AG08395 (cell line): ENCODE measurements at places on chromosomes 16 and 17.

GRCh38 chr17:76917829-76918228 lies 49.6 kb downstream of the MGAT5B start:
- DNase-seq, result no peak

GRCh38 chr17:526425-526824 lies 173.8 kb upstream of the RPH3AL start:
- no peak for DNase-seq

DNA sequence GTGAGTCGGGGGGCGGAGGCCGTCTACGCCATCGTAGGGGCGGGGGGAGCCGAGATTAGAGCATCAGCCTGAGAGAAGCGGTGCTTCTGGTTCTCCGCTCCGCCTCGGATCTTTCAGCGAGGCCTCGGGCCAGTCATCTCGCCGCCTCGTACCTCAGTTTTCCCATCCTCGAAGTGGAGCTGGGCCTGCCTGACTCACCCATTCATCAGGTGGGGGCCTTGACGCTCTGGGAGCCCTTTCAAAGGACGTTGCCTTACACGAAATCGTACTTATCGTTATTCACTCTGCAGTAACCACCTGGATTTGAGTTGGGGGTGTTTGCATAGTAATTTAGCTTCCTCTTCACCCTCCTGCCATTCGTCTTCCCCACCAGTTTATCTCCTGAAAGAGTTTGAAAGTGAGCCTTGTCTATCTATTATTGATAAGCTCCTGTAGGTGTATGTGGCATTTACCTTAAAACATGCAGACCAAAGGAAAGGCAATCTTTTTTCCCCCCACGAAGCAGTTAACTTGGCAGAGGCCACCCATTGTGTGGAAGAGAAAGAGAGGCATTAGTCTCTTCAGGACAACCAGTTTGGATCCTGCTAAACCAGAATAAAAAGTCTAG lies 674 bp downstream of the TAF15 start:
- no peak for DNase-seq

DNA sequence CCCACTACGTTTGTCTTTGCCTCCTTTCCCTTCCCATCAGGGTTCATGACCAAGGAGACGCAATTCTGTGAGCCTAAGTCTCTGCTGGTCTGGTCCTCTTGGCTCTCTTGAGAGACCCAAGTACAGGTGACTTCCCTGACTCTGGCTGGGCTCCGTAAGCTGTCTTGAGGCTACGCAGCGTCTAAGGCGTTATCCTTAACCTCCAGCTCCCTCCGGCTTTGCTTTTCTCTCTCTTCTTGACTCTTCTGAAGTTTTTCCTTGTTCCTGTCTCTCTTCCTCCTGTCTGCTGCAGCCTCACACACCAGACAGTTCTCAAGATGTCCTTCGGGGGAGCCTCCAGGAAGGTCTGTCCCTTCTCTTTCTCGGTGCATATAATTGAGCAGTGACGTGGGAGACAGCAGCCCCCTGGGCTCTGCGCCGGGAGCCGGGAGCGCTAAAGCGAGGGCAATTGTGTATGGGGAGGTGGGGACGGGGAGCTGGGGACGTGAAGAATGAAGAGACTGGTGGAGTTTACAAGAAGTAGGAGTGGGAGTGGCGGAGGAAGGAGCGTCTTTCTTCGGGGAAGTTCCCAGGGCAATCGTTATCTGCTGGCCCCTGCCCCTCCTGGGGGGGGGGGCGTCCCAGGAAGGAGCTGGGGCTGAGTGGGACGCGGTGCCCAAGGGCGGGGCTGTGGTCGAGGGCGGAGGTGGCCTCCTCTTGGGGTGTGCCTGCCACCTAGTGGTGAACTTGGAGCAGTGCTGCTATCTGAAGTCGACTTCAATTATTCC lies 6.9 kb upstream of the PIRT start:
- DNase-seq, result peak; percentile 83
